ENCODE measurements at places on chromosomes 1 and 21.
A peak's percentile ranks its signal among the peaks of the same experiment; 100 is the strongest.

DNA sequence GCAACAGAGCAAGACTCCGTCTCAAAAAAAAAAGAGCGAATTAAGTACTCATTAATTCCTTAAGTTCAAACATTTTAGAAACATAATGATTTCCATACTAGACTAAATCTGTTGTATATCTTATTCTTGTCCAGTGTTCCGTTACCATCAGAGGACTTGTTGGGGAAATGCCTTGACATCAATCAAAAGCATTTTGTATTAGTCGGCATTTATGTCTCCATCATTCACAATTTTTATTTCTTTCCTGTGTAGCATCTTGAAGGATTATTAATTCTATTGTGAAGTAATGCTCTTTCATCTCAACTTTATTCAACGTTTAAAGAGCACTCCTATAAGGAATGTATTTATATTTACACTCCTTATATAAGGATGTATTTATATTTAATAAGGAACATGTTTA lies 82.9 kb upstream of the QSOX1 start:
- DNase-seq = no peak

DNA sequence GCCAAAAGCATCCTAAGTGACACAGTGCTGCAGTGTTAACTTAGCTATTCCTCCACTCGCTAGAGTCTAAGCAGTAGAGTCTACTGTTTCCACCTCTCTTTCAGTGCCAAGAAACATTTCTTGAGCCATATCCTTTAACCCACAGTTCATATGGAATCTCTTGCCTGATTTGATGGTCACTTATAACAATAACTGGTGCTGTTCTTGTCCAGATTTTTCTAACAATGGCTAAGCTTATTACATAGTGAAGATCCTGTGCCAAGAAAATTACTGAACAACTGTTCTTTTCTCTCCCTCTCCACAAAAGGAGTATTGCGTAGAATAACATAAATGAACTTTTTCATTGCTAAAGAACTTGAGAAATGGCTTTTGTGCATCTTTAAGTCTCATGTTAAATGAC lies 121.3 kb downstream of the CDC7 start:
- DNase-seq = no peak

- DNase-seq = no peak
These were observed 2.4 kb upstream of the MMP23B start for GRCh38 chr1:1629430-1630190.

GRCh38 chr1:173415490-173415889 lies 61.6 kb upstream of the PRDX6 start:
- no peak for DNase-seq

DNA sequence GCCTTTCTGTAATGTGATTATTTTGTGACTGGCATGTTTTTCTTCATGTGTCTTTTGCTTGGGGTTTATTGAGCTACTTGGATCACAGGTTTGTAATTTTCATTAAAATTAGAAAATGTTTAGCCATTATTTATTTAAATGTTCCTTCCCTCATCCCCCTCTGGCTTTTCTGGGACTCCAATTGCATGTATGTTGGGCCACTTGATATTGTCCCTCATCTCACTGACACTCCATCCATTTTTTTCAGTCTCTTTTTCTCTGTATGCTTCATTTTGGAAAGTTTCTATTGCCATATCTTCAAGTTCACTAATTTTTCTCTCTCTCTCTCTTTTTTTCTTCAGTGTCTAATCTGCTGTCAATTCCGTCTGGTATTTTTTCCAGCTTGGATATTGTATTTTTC lies 390.1 kb downstream of the PRDM2 start:
- DNase-seq = no peak

GRCh38 chr1:94011709-94012595 lies 102.7 kb upstream of the GCLM start:
- DNase-seq = no peak

GRCh38 chr1:201656311-201657032 lies 117.5 kb downstream of the NAV1 start:
- DNase-seq = peak; percentile 43

- DNase-seq = no peak
These were observed 283.7 kb downstream of the HLX start for GRCh38 chr1:221162939-221163338.

DNA sequence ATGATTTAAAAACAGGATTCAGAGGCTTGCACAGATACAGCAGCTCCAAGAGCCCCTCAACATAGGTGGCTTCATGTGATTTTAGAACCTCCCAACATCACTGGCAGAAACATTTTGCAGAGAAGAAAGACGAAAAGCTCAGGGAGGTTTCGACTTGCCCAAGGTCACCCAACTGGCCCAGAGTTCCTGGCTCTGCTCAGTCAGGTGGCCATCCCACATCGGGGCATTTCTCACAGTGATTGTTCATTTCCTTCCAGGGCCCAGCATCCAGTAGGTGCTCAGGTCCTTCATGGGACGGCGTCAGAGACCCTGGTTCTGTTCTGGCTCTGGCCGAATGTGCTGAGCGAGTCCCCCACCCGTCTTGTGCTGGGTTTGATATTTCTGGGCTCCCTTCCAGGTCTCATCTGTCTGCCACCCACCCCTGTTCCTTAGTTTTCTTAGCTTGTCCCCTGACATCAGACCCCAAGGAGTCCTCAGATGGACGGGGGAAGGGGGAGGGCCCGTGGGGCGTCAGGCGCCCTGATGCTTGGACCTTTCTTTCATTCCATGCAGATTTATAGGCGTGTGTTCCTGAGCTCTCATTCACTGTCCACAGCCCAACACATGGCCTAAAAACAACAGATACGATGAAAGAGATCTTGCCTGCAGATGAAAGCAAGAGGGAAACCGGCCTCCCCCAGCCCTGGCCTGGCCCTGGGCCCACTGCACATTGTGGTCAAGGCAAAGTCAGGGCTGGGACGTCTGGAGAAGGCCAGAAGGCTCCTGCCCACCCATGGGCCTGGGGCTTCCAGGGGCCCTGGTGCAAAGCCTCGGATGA lies 123.1 kb upstream of the ZBTB40 start:
- DNase-seq = no peak

DNA sequence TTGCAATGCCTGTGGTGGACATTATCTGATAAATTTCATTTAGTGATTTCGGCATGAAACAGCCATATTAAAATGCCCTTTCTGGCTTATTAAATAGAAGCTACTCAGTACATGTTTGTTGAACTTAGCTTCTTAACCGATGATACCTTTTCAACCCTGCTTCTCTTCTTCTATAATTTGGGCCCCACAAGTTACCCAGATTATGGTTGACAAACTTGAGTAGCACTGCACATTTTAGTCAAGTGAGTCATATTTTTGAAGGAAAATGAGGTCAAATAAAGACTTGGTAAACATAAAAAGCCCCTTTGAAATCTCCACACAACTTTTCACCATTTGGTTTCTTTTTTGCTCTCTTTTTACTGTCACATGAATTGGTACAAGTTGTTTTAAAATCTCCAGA lies 33.8 kb downstream of the GIPC2 start:
- no peak for DNase-seq

DNA sequence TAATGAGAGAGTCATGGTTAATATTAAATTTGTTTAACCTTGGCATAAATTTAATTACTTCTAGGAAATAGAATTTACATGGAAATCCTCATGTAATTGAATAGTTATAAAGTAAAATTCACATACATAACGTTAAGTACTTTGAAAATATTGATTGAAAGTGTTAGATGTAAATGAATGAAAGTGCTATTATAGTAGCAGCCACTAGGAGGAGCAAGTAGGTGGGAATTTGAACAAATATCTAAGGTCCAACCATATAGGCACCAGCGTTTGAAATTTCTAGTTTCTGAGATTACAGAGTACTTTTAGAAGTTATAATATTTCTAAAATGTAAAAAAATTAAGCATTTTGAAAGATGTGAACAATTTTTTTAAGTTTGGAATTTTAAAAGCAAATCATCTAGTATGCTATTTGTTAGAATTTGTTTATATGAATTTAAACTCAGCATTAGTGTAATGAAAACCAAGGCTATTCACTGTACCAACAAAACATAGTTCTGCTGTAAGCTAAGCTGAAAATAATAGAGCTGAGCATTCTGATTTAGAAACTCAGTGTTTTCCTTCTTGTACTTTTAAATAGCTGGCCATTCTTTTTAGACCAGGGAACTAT lies 3.3 kb downstream of the B3GALT2 start:
- peak; percentile 38 for DNase-seq

DNA sequence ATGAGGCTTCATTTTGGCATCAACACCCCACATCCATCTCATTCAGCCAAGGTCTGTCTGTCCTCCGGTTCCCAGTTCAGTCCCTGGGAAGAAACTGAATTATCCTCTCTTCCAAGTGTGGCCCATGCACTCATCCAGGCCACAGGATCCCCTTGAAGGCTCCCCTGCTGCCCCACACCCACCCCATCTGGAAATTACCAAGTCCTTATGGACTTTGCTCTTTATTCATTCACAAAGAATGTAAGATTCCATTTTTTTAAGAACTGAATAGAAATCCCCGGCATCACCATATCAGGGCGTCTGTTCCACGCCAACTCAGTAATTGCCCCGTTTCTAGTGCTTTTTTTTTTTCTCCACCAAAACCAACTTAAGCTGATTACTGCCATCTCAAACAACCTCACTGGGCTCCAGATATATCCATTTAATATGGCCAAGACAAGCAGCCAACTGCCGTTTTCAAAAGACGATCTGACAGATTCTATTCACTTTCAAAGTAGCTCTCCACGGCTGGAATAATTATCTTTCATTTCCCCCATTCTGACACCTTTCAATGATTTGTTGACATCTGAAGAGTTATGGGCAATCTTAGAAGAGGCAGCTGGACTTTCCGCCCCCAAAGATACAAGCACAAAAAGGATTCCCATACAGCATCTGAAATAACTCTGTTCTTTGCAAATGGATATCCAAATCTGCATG lies 55.9 kb downstream of the OLIG1 start:
- no peak for DNase-seq

DNA sequence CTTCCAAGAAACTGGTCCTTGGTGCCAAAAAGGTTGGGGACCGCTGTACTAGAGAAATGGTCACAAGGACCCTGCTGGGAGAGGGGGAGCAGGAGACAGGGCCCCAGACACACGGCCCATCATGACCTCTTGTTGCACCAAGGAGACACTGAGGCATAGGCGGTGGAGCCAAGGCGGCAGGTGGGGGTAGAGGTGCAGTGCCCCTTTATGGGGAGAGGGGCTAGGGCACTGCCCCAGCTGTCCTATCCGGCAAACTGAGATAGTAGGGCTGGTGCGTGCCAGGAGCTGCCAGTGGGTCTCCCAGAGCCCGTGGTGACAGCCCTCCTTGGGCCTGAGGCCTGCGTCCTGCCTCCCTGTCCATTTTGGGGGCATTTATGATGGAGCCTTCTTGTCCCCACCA lies 20.3 kb downstream of the TNNT2 start:
- no peak for DNase-seq

GRCh38 chr1:199447906-199448305 lies 579.6 kb upstream of the NR5A2 start:
- DNase-seq = peak; percentile 6

- no peak for DNase-seq
These were observed 6.2 kb downstream of the HPCAL4 start for GRCh38 chr1:39685071-39685470.

DNA sequence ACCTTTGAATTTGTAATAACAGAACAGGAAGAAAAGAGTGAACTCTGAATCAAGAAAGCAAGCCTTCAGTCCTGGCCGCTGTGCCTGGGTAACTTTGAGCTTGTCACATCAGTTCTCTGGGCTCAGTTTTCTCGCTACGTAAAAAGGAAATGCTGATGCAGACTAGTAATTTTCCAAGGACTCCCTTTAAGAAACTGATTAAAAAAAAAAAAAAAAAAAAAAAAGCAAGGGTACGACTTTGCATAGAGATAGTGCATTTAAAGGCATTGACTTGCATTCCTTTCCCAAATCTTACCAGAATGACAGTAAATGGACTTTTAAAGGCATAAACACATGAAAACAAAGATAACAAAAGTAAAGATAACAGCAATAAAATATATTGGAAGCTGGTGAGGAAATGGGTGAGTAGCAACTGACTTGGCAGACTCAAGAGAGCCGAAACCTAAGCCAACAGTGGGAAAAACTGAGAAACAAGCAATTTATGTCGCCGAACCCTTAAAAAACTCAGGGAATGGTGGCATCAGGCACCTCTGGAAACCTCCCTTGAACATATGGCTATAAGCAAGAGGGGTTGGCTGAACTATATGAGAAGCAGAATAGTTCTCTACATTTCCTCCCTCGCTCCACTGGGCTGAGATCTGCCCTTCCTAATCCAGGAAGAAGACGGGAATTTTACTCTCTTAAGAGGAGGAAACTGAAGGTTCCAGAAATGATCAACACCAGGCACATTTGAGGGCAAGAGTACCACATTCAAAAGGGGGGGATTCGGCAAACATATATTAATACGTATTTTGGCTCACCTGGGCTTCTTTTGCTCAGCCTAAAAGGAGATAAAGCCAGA lies 189.2 kb downstream of the CDC7 start:
- no peak for DNase-seq

GRCh38 chr1:214220891-214221290 lies 60.1 kb upstream of the SMYD2 start:
- no peak for DNase-seq

DNA sequence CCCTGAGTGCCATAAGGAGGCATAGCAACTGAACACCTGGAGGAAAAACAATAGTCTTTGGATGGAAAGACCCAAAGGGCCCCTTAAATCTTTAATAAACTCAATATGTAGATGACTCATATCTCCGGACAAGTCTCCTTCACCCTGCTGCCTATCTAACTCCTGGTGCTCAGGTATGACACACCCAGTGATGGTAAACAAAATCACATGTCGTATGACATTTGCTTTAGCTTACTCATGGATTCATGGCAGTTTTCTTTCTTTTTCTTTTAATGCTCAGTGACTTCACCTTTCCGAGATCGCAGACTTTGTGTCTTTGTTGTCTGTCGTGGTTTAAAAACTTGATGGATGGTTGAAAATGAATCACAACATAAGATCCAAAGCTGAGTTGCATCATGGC lies 208.5 kb upstream of the PROX1 start:
- DNase-seq = no peak

DNA sequence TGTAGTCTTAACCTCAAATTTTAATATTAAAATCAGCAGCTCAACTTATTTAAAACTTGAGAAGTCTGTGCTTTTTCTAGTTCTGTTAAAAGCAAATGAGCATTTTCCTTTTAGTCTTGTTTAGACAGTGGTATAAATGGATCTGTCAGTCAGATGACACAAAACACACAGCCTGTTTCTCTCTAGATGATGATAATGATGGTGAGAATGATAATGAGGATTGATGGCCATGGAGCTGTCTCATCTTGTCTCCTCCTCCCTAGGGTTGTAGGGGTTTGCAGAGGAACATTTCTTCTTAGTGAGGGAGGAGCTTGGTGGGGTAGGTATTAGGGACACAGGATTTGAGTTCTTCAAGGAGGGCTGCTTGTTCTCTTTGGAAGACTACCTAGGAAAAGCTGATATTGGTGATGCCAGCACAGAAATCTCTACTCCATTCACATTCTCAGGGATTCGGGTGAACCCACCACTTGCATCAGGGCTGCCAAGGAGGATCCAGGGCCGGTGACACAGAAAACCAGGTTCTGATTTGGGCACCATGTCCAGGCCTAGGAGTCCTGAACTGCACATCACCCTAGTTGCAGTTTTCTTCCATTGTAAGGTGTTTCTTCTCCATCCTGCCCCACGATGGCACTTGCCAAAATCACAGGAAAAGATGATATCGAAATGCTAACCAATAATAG lies 147.6 kb downstream of the RHOU start:
- no peak for DNase-seq

- no peak for DNase-seq
These were observed 17.3 kb downstream of the GLUL start for GRCh38 chr1:182374101-182374834.

Measured in H4 (cell line).